ENCODE measurements at places on chromosomes 2 and 18.

- DNase-seq = no peak
These were observed 159.3 kb upstream of the SLC8A1 start for GRCh38 chr2:40611196-40611595.

- DNase-seq = no peak
These were observed 78.0 kb upstream of the RPL31 start for GRCh38 chr2:100924122-100924519.

DNA sequence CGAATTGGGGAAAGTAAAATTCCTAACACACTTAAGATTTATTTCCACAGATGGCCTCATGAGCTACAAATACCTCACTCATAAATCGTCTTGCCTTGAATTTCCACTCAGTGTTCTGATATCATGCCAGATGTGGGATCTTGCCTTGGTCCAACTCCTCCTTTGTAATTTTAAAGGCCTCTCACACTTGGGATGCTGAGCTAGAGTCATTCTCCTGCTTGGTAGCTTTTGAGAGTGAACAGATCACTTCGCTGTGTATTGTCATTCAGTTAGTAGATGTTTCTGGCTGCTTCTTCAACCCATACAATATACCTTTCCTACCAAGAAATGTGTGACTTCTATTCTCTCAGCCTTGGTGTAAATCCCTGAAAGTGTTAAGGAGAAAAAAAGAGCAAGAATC is 309.2 kb downstream of the NRXN1 start:
- no peak for DNase-seq

DNA sequence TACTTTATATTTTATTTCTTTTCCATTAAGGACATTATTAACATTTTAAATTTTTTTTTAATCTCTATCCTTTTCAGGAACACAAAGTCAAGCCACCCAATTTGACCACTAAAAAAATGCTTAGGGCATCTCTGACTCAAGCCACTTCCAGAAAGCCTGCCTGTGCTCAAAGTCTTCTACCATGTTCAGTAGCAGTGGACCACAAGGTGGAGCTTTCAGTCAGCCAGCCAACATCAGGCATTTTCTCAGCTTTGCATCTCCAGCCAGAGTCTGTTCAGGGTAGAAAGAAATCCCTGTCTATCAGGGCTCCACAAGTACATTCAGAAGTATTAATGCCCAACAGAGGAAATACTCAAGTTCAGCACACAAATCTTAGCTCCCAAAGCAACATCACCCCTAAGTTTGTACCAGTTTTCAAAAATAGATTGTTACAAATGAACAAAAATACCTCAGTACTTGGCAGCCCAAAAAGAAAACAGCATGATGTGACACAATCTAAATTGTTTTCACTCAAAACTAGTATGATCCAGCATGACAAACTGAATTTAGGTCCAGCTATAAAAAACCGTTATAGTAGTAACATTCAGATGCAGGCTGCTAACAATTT is 37.6 kb downstream of the C18orf63 start:
- DNase-seq = peak; percentile 22
